Umbilical cord (tissue), 2 donors: ENCODE measurements at places on chromosomes 3 and 15.

- no peak for DNase-seq
Observed at GRCh38 chr3:154040283-154040682, 80.9 kb upstream of the ARHGEF26 start.

- DNase-seq, result no peak
Observed at GRCh38 chr15:97981058-97981457, 20.6 kb downstream of the ARRDC4 start.

- DNase-seq, result no peak
Observed at GRCh38 chr3:50155891-50156290, 767 bp downstream of the SEMA3F start.

DNA sequence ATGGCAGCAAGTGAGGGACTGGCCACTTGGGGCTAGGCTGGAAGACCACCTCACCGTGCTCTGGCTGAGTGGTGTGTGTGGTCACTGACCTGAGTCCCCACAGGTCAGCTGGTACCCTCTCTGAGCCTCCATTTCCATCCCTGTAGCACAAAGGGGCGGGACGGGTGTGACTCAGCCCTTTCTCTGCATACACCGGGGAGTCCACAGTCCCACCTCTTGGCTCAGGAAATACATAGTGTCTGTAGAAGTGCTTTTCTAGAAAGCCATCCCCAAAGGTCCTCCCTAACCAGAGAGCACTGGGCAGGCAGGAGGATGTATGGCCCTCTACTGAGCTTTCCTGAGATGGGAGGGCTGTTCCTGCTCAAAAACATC is 27.2 kb downstream of the WNT7A start:
- peak; percentile 11 for DNase-seq
